HEK293T (cell line): ENCODE measurements at places on chromosomes 6 and 20.

DNA sequence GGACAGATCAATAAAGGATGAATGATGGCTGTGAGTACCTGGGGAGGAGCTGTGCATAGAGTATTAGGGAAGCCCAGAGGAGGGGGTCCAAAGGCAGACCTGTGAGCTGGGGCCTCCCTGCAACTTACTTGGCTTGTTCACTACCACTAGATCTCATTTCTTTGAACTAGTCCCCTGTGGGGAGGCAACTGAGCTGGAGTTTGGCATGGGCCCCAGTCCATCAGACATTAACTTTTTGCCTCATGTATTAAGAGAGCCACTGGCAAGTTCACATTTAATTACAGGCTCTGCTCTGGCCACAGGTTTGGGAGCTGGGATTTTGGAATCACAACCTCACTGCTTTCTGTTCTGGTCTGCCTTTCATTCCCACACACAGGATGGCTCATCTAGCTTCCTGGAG, 254.1 kb downstream of the PRL start:
- no peak for DNase-seq

DNA sequence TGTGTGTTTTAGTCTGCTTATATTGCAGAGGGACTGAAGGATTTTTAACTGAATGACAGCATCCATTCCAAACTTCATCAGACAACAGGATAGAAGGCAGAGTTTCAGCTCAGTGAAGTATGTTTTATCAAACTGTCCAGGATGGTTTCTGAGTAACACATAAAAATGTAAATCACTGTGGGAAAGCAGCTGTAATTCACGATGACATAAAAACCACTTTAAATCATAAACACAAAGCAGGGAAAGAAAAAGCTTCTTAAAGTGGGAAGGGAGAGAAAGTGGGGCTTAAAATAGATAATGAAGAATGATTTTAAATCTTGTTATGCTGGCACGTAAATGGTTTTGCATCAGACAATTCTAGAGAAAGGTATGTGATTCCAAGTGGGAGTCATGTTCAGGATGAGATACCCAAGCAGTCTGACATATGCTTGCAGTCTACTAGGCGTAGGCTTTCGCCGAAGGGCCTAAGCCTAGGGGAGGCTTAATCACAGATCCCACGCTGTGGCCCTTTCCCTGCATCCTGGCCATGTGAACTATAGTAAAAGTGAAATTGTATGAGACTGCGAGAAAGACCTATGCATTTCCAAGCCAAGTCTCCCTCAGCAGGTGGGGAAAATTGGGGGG, 610.6 kb downstream of the PRKN start:
- no peak for DNase-seq

- DNase-seq: no peak
These were observed 43.8 kb downstream of the ISM1 start for GRCh38 chr20:13264907-13265306.

GRCh38 chr20:47950913-47951283, 165.6 kb upstream of the SULF2 start:
- no peak for DNase-seq

- DNase-seq: no peak
These were observed 258.7 kb downstream of the HTR1B start for GRCh38 chr6:77204555-77204954.

GRCh38 chr20:48723308-48724264, 104.2 kb downstream of the PREX1 start:
- DNase-seq: no peak

- DNase-seq: no peak
These were observed 30.6 kb downstream of the HIVEP2 start for GRCh38 chr6:142914369-142914768.

- no peak for DNase-seq
These were observed 1.6 kb downstream of the SIRPD start for GRCh38 chr20:1555952-1556351.

DNA sequence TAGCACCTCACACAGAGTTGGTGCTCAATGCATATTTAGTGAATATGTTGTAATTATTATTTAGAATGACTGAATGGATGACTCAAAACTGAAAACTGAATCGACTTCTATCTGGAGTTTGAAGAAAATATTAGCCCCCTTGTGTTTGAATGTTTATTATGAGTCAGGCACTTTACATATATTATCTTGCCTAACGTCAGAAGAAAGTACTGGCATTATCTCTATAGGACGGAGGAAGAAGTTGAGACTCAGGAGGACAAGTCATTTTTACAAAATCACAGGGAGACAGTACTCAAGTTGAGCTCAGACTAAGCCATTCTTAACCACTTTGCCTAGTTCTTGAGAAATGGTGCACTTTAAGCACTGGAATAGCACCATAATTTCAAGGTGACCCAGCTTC, 684.0 kb downstream of the UTRN start:
- DNase-seq: no peak

GRCh38 chr20:49883246-49883802, 32.0 kb downstream of the SPATA2 start:
- no peak for DNase-seq

DNA sequence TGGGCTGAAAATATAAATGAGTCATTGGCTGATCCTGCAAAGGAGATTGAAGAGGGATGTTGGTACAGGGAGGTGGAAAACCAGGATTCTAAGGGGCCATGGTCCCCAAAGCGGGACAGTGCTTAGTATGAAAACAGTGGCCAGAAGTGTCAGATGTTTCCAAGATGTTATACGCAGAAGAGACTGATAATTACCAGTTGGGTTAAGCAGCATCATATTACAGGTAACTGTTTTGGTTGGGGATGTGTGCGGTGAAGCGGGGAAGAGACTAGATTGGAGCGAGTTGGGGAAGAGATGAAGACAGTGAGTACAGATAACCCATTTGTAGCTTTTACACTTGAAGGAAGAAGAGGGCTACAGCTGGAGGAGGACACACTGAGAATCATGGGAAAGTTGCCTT, 80.8 kb downstream of the PLEKHG1 start:
- no peak for DNase-seq

GRCh38 chr6:43943781-43944250, 173.8 kb downstream of the VEGFA start:
- DNase-seq: no peak

DNA sequence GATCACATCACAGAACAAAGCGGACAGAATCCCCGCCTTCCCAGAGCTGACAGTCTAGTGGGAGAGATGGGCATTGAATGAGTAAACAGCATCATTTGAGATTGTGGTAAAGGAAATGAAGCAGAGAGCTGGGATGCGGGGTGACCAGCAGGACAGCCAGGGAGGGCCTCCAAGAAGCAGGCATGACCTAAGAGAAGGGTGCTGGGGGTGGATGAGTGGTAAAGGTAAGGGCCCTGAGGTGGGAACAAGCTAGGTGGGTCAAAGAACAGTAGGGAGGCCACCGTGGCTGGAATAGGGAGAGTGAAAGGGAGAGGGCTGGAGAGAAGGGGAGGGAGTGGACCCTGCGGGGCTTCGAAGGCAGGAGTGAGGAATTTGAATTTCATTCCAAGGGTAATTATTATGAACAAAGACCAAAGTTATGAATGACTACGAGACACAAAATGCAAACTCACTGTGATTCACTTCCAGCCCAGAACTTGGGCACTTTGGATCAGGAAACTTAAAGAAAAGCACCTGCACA, 61.4 kb downstream of the CEBPB start:
- DNase-seq: no peak

DNA sequence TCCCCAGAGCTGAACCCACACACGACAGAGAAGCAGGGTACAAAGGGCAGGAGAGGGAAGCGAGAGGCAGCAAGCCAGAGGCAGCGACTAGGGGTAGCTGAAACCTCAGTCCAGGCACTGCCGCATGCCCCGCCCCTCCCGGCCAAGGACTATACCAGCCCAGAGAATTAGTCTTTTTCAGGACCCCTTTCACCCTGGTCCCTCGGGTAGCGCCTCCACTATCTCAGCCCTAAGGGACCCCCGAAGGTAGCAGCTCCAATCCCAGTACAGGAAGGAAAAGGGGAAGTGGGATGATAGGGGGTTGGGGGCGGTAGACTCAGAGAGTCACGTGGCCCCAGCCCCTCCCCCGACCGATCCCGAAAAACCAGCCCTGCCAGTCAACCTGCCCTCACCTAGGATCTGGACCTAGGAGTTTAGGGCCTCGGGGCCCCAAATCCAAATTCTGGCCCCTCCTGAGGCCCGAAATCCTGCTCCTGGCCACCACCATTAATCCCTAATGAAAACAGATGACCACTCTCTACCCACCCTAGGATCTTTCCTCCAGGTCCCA, 1.3 kb downstream of the RGL2 start:
- no peak for DNase-seq

- DNase-seq: no peak
These were observed 260.9 kb downstream of the TAF4 start for GRCh38 chr20:61804752-61805295.

- no peak for DNase-seq
These were observed 123.5 kb downstream of the SASH1 start for GRCh38 chr6:148466158-148466557.
